ENCODE measurements at places on chromosomes 2 and 18.

GRCh38 chr2:35973737-35974132 is 381.8 kb upstream of the CRIM1 start:
- DNase-seq: no peak

- DNase-seq: no peak
These were observed 54.5 kb downstream of the MBP start for GRCh38 chr18:77077941-77078689.

GRCh38 chr2:67251741-67252140 is 145.4 kb upstream of the ETAA1 start:
- DNase-seq: no peak

DNA sequence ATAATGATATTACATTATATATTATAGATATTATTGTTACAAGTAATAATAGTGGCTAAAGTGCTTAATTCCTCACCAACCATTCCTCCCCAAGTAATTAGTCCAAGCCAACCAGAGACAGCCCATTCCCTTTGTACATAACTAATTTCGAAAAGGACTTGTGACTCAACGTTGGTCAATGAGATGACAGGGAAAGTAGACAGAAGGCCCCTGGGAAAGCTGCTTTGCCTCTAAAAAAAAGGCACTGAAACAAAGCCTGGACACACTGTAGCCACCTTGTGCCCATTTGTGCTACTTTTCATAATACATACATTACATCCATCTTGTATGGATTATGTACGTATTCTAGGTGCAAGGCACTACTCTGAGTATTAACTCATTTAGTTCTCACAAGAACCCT is 28.8 kb downstream of the COLEC12 start:
- DNase-seq: no peak

DNA sequence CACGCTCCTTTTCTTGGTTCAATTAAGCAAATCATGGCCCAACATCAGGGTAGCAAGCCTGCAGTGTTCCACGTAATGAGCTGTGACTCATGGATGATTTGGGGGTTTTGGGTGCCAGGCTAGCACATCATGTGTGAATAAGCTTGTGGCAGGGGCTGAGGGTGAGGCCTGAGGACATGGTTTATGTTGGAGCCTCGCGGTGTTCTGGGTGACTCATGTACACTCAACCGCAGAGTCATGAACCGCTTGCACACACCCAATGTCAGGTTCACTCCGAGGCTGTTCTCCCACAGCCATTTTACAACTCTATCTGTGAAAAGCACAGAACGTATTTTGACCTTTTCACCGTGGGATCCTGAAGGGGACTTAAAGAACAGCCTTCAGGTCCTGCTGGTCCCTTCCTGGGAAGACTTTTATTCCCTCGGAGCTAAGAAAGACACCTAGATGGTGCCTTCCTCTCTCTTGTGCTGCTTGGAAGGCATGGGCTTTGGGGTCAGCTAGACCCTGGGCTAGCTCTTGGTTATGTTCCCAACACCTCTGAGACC is 139.9 kb upstream of the ZEB2 start:
- DNase-seq: peak; percentile 53

- DNase-seq: no peak
These were observed 73.8 kb downstream of the KIF5C start for GRCh38 chr2:148948868-148949267.

DNA sequence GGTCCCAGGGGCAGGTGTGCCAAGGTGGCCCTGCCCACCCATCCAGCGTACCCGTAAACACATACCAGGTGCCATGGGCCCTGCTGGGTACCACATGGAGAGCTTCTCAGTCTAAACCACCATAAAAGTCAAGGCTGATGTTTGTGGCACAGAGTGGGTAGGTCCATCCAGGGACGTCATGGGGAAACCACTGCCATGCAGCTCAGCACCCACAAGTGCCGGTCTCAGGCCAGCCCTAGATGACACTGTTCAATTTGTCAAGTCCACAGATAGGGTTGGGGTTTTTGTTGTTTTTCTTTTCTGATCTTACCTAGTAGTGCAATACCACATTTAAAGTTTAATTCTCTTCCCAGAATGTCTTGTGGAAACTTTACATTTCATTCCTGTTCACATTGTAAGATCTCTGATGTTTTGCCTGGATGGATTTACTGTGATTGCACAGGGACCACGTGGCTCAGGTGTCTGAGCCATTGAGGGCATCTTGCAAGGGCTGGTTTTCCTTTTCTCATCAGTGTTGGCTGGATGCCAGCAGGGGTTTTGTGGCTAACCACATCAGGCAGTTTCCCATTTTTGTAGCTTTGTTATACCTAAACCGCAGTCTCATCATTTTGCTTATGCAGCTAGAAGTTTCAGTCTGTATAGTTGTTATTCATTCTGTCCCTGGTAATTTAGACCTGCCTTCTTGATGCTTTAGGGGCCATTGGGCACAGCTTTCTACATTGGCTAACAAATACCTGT is 64.7 kb downstream of the STK25 start:
- DNase-seq: peak; percentile 93

GRCh38 chr18:62264984-62265383 is 60.1 kb upstream of the TNFRSF11A start:
- no peak for DNase-seq

DNA sequence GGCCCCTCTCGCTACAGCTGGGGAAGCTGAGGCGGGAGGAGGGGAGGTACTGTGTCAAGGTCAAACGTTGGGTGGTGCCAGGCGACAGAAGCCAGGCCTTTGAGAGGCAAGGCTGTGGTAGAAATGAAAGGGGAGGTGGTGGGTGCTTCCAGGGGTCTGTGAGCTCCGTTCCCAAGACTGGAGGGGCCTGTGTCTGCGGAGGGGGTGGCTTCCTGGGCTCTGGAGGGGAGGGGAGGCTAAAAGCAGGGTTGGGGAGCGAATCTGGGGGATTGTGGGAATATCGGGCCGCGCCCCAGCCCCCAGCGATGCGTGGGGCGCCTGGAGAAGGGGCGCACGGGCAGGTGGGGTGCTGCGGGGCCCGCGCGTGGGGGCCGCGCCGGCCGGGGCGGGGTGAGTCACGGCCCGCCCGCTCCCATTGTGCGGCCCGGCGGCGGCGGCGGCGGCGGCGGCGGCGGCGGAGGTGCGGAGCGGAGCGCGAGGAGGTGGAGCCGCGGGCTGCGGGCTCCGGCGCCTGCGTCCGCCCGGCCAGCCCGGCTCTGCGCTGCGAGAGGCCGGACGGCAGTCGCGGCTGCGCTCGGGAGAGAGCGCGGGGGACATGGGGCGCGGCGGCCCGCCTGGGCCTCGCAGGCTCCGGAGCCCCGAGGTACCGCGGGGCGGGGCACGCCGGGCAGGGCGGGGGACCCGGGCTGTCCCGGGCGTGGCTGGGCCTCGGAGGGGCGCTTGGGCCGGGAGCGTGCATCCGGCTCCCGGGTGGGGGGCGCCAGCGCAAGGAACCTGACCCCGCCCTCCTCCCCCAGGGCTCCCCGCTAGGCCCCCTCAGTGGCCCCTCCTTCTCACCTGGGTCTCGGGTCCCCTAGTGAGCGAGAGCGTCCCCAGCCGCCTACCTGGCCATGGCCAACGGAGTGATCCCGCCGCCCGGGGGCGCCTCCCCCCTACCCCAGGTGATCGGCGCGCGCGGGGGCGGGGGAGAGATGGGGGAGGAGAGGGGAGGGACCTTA is at the start of gene SLC4A3:
TSS of gene SLC4A3 (plus strand) at position 528 of the 998 bp plus-strand sequence. CDS start at position 891, 363 bp downstream.
- no peak for DNase-seq

DNA sequence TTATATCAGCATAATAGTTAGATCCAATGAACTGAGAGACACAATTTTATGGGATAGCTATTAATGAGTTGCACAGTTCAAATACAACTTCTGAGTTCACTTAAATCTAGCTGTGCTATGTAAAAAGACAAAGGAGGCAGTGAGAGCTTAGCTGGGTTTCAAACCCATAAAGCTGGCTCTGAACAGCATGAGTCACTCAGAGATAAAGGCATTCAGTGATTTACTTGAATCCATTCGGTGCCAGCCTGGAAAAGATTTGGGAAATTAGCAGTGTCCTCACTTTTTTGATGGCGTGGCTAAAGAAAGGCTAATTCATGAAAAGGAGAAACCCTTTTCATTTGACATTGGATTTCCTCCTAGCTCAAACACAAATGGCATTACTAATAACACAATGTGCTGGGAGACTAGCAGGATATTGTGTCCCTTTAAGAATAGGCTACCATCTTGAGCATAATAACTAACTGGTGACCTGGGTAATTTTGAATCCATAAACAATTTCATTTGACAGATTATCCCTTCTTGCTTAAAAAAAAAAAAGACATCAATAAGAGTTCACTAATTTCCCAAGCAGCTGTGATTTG is 98.4 kb upstream of the NEUROD1 start:
- no peak for DNase-seq

GRCh38 chr18:65498605-65499004 is 252.2 kb upstream of the CDH7 start:
- no peak for DNase-seq

DNA sequence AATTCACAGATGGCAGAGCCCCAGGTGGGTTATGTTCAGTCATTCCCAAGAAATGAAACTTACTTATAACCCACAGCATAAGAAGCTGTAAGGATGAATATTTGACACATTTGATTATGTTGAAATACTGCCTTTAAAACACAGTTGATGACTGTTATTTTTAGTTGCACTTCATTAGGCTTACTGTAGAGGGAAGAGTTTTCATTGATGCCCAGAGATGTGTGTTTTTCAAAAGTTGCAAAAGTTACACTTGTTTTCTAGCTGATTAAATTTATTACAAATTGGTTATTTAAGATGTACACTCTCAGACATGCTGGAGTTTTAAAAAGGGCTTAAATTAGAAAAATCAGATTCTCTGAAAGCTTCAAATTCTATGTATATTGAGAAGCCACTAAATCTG is 506.1 kb downstream of the PARD3B start:
- no peak for DNase-seq

GRCh38 chr2:53989210-53989862 is 18.5 kb upstream of the PSME4 start:
- no peak for DNase-seq

- no peak for DNase-seq
These were observed 2.1 kb upstream of the CLIP4 start for GRCh38 chr2:29113027-29113686.

DNA sequence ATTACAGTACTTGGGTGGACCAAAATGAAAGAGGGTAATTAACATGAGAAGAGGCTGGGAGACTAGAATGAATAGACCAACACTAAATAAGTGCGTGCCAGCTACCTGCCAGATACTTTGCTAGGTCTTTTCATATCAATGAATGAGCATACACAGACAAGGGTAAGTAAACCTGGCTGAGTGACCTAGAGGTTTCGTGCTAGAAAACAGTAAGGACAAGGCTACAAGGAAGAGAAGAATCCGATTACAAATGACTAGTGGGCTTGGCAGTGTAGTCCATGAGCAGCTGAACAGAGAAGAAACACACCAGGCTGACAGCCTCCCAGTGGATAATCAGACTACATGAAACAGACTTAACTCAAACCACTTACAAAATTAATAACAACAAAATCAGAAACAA is 64.6 kb downstream of the THADA start:
- DNase-seq: no peak

DNA sequence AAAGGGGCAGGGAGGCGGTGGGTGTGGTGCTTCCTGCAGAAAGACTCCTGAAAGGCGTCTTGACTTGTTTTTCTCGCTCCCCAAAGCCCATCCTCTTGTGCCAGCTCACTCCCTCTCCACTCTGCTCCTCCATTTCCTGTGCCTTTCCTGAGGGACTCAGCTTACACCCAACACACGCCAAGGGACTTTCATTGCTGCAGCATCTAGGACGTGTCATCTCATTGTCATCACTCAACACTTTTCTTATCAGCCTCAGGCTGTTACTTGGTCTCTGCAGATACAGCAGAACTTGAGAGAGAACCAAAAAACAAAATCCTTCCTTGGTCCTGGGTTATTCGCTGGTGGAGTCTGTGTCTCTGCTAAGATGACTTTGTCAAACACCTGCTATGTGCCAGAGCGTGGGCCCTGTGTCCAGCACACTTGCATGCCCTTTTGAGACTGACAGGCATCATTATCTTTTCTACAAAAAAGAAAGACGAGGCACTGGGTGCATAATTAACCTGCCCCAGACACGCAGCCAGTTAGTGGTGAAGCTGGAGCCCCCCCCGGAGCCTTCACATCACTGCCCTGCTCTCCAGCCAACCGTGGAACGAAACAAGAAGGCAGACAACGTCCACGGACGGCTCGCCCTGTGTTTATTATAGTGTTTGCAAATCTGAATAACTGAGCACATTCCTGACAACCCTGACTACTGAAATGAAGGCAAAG is 261.7 kb upstream of the HDAC4 start:
- no peak for DNase-seq

DNA sequence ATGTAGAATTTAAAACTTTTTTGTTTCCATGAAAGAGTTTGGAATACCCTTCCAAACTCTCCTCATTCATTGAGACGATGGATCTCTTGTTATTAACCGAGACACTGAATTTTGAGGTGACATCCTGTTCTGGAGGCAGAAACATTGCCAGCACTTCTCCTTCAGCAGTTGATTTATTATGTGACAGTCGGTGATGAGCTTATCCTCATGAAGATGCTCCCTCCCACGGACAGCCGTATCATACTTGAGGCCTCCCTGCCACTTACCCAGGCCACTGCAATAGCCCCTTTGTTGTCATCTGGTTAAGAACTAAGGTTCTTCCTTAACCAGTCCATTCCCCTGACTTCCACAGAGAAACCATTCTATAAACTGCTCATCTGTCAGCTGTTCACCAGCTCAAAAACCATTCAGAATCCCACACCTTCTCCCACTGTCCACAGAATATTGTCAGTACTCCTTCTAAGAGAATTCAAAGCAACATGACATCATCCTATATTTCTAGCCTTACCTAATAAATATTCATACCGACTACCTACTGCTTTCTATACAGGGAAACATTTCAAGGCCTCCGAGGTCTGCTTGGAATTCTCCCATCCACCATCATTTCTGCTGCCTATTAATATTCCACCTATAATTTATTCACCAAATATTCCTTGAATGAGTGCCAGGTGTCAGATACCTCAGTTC is 139.0 kb upstream of the TRIB2 start:
- DNase-seq: no peak

GRCh38 chr2:44267269-44267795 is 7.9 kb upstream of the SLC3A1 start:
- no peak for DNase-seq

GRCh38 chr18:6971823-6972478 is 145.6 kb downstream of the LAMA1 start:
- no peak for DNase-seq

DNA sequence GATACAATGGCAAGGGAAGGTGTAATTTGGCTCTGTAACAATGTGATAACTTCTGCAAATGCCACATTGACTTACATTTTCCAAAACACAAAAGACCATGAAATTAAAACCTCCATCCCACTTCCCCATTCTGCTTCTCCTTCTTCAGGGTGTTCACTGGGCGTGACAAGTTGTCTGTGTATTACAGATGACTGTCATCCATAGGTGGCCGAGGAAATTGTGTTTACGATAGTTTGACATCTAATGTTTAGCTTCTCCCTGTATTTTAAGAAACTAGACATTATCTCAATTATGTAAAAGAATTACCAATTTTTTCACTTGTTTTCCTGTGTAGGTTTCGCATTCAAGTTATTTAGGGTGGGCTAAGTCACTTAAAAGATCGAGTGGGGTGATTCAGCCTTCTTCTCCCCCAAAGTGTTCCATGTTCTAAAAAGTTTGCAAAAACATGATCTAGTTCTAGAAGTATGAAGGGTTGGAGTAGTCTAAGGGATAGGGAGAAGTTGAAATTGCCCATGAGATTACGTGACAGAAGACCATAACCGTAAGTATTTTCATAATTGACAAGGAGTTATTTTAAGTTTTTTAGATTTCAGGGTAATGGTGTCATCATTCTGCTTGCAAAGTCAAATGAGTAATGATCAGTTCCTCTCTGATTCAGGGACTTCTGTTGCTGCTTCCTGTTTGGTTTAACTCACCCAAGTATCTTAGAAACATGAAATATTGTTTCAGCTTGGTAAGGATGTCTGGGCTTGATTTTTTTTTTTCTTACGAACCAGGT is 25.2 kb upstream of the CYTIP start:
- no peak for DNase-seq

GRCh38 chr18:58755304-58756010 is 84.2 kb downstream of the MALT1 start:
- no peak for DNase-seq

Data from activated CD4-positive, alpha-beta memory T cell treated with anti-CD3 and anti-CD28 coated beads, Interleukin-2, amount 10 ng/mL, durations not matched to agents 7 days and 5 days (primary cell).